ENCODE measurements at places on chromosomes 2 and 18. TPM values are rescaled to one million over a fixed set of nuclear protein-coding genes. Genes with fewer than 3 reads are reported as not detected.

GRCh38 chr18:887716-888115, 17.0 kb upstream of the ADCYAP1 start:
- H3K4me3 ChIP-seq, result no peak overlapping the region
- no peaks in the 10 kb centered on the region for H3K4me1 ChIP-seq
- no peak for DNase-seq
- H3K27me3 ChIP-seq, result peaks cover 2% of the 10 kb centered on the region
- H3K36me3 ChIP-seq, result no peaks in the 10 kb centered on the region

The SCYGR4 gene
- total RNA-seq, result not detected

The RGPD3 gene
- total RNA-seq, result 0.14 TPM

- no peaks in the 10 kb centered on the region for H3K36me3 ChIP-seq
- DNase-seq, result no peak
- H3K27me3 ChIP-seq, result no peaks in the 10 kb centered on the region
- H3K27ac ChIP-seq, result no peak overlapping the region
- H3K4me3 ChIP-seq, result no peak overlapping the region
Observed at GRCh38 chr2:146579147-146579930, 1265.5 kb upstream of the ACVR2A start.

DNA sequence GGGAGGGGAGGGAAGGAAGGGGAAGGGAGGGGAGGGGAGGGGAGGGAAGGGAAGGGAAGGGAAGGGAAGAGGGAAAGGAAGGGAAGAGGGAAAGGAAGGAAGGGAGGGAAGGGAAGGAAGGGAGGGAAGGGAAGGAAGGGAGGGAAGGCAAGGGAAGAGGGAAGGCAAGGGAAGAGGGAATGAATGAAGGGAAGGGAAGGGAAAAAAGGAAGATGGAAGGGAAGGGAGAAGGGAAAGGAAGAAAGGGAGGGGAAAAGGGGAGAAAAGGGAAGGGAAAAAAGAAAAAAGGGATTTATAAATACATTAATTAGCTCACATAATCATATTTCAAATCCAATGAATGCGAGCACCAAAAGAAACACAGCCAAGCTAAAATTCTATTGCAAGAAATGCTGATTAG, 202.9 kb upstream of the LRRTM4 start:
- no peaks in the 10 kb centered on the region for H3K27me3 ChIP-seq
- no peak overlapping the region for H3K4me3 ChIP-seq
- H3K4me1 ChIP-seq, result no peaks in the 10 kb centered on the region

The PROKR1 gene
- total RNA-seq, result not detected

DNA sequence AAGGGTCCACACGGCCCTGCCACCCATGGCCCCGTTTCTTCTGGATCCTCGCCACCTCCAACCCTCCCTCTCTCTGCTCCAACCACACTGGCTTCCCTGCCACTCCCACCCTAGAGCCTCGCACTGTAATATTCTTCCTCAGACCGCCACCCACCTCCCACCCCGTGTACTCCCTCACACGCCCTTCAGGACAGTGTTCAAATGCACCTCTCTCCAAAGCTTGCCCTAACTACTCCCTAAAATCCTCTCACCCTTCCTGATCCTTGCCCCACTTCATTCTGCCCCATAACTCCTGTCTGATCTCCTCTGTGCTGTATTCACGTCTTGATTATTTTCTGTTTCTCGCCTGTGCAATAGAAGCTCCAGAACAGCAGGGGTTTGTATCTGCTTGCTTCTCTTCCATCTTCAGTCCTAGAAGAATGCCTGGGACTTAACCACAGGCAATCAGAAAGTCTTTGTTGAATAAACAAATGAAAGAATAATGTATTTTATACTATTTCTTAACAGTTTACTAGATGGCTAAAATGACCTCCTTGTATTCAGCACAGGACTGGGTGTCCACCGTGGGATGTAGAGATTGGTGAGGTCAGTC, 25.5 kb downstream of the EPB41L3 start:
- no peak overlapping the region for H3K27ac ChIP-seq
- H3K36me3 ChIP-seq, result no peaks in the 10 kb centered on the region
- no peak overlapping the region for H3K4me3 ChIP-seq
- H3K4me1 ChIP-seq, result no peaks in the 10 kb centered on the region

GRCh38 chr2:62660582-62661262, 44.8 kb upstream of the EHBP1 start:
- no peak for DNase-seq
- H3K4me1 ChIP-seq, result no peaks in the 10 kb centered on the region
- no peak overlapping the region for H3K27ac ChIP-seq
- no peak overlapping the region for H3K4me3 ChIP-seq

The HSPD1 gene
- total RNA-seq, result 190 TPM

The EVX2 gene
- not detected for total RNA-seq

The FSIP2 gene
- total RNA-seq, result 0.31 TPM

- H3K36me3 ChIP-seq, result peaks cover 10% of the 10 kb centered on the region
- H3K27ac ChIP-seq, result no peak overlapping the region
- no peaks in the 10 kb centered on the region for H3K4me1 ChIP-seq
Observed at GRCh38 chr2:174117951-174118930, 130.1 kb downstream of the OLA1 start.

DNA sequence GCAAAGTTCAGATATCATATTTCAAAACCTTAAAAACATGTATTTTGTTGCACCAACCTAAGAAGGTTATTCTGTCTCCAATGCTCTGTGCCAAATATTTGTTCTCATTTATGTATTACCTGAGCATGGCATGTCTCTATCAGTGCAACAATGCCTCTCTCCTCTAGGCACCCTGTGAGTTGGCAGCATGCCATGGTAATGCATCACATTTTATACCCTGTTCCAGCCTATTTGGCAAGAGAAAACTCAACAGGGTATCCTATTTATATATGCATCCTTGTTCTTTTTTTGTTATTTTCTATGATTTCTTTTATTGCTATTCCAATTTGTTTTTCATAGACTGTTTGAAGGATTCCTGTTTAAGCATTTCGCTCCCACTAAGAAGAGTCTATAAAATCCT, 126.3 kb upstream of the NRXN1 start:
- no peaks in the 10 kb centered on the region for H3K4me1 ChIP-seq
- H3K4me3 ChIP-seq, result no peak overlapping the region
- DNase-seq, result no peak

DNA sequence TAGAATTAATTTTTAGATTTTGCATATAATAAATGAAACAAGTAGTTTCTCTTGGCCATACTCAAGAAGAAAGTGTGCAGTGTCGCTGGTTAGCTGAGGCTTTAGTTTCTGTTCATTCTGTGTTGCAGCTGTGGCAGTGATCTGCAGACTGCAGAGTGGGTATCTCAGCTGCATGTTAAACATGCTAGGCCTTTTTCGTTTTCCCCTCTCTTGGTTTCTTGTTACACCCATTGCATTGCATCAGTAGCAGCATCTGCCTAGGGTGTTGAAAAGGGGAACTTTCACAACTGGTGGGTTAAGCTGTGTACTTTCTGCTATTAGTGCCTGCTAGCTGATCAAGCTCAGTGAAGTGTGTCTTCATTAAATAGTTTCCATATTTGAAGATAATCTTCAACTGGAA, 51.3 kb downstream of the ACSL3 start:
- no peak for DNase-seq
- H3K4me3 ChIP-seq, result no peak overlapping the region
- no peak overlapping the region for H3K27ac ChIP-seq

- peaks cover 14% of the 10 kb centered on the region for H3K36me3 ChIP-seq
- H3K4me3 ChIP-seq, result no peak overlapping the region
- DNase-seq, result no peak
- H3K27me3 ChIP-seq, result peaks cover 2% of the 10 kb centered on the region
- H3K4me1 ChIP-seq, result peaks cover 4% of the 10 kb centered on the region
Observed at GRCh38 chr2:191703079-191703725, 25.3 kb downstream of the NABP1 start.

The DUSP2 gene
- total RNA-seq, result 50.2 TPM

DNA sequence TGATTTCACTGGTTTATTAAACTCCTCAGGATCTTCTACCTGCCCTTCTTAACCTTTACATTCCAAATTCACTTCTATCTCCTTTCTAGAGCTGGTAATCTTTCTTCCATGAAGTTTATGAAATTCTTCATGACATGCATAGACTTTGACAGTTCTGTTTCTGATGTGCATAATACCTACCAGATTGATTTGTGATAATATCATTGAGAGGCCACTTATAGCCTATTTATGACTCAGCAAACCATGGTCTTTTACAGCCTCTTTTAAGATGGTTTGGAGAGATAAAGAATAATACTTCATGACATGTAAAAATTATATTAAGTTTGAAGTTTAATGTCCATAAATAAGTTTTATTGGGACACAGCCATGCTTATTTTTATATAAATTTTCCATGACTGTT, 14.0 kb downstream of the SCN2A start:
- H3K27ac ChIP-seq, result no peak overlapping the region
- H3K4me1 ChIP-seq, result no peaks in the 10 kb centered on the region
- no peaks in the 10 kb centered on the region for H3K36me3 ChIP-seq
- peaks cover 9% of the 10 kb centered on the region for H3K27me3 ChIP-seq
- no peak overlapping the region for H3K4me3 ChIP-seq
- no peak for DNase-seq

GRCh38 chr2:134275058-134275862, 21.4 kb downstream of the MGAT5 start:
- DNase-seq, result no peak
- peaks cover 53% of the 10 kb centered on the region for H3K36me3 ChIP-seq
- peak overlapping the region; percentile 70 for H3K27ac ChIP-seq
- no peak overlapping the region for H3K4me3 ChIP-seq

The POTEC gene
- not detected for total RNA-seq

The TNFRSF11A gene
- total RNA-seq, result 8.0 TPM

The CCDC148 gene
- total RNA-seq, result not detected

- H3K4me3 ChIP-seq, result no peak overlapping the region
- peaks cover 5% of the 10 kb centered on the region for H3K4me1 ChIP-seq
- DNase-seq, result no peak
- peaks cover 24% of the 10 kb centered on the region for H3K27me3 ChIP-seq
- H3K36me3 ChIP-seq, result peaks cover 1% of the 10 kb centered on the region
Observed at GRCh38 chr2:174062934-174063333, 97.8 kb upstream of the SP3 start.

The KCNJ13 gene
- total RNA-seq, result not detected

- no peak overlapping the region for H3K4me3 ChIP-seq
- H3K27ac ChIP-seq, result no peak overlapping the region
- H3K36me3 ChIP-seq, result no peaks in the 10 kb centered on the region
- H3K4me1 ChIP-seq, result peaks cover 23% of the 10 kb centered on the region
- H3K27me3 ChIP-seq, result no peaks in the 10 kb centered on the region
Observed at GRCh38 chr2:651951-652373, 25.2 kb downstream of the TMEM18 start.

The MROH2A gene
- total RNA-seq, result not detected

DNA sequence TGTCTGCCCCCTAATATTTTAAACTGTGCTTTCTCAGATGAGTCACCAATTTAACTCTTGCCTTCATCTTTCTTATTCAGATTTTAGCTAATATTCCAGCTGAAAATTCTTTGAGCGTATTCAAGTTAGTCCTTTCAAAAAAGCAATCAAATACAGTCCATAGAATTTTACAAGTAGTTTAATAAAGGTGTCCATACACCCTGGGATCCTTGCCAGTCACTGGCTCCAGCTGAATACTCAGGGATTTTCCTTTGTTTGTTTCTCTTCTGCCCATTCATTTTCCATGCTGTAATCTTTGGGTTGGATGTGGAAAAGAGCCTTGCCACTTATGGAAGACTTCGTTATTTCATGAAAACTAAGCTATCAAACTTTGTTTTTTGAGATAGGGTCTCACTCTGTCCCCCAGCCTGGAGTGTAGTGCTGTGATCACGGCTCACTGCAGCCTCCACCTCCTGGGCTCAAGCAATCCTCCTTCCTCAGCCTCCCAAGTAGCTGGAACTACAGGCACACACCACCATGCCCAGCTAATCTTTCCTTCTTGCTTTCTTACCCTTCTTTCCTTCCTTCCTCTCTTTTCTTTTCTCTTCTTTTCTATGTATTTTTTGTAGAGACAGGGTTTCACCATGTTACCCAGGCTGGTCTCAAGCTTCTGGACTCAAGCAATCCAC, 34.0 kb downstream of the VSNL1 start:
- no peak for DNase-seq
- peaks cover 8% of the 10 kb centered on the region for H3K4me1 ChIP-seq
- H3K4me3 ChIP-seq, result no peak overlapping the region
- H3K27ac ChIP-seq, result no peak overlapping the region
